H4 (cell line): ENCODE measurements at places on chromosomes 2 and 18. TPM values are rescaled to one million over a fixed set of nuclear protein-coding genes. Genes with fewer than 3 reads are reported as not detected.

GRCh38 chr18:74796841-74797576, 199.3 kb downstream of the ZNF407 start:
- no peak for DNase-seq

GRCh38 chr18:39524370-39524769, 1958.8 kb upstream of the CELF4 start:
- DNase-seq = no peak

- no peak for DNase-seq
Measured at GRCh38 chr2:47724221-47724981, 58.5 kb upstream of the MSH6 start.

DNA sequence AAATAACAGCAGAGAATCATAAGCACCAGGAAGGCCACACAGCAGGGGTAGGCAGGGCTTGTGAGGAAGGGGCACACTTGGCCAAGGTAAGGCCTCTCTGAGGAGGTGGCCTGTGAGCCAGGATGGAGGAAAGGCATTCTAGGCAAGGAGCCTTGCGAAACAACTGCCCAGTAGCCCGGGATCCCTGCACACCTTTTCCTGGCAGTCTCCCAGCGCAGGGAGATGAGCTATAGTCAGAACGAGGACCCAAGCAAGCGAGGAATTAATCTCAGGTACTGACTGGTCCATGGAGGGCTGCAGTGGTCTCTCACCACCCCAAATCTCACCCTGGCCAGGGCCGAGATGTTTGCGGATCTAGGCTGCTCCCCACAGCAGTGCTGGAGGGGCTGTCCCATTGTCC, 64.9 kb upstream of the STPG4 start:
- DNase-seq = no peak

DNA sequence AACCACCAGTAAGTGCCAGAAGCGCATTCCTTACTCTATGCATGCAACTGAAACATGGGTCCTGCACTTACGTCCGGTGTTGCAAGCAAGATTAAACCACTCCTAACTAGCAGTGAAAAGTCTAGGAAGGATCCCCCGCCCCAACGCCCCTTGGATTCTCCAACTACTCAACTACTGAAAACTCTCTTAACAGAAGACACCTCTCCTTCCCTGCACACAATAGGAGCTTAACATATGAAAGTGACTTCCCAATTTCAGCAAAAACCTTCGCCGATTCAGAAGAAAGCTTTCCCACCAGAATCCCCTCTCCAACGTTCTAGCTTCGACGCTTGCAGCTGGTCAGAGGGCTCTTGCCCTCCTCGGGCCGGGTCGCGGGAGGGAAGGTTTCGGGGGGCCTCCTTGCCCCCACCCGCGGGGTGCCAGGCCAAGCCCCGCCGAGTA, 578 bp downstream of the IWS1 start:
- DNase-seq = no peak

GRCh38 chr18:62434798-62435197, 88.0 kb upstream of the ZCCHC2 start:
- no peak for DNase-seq

DNA sequence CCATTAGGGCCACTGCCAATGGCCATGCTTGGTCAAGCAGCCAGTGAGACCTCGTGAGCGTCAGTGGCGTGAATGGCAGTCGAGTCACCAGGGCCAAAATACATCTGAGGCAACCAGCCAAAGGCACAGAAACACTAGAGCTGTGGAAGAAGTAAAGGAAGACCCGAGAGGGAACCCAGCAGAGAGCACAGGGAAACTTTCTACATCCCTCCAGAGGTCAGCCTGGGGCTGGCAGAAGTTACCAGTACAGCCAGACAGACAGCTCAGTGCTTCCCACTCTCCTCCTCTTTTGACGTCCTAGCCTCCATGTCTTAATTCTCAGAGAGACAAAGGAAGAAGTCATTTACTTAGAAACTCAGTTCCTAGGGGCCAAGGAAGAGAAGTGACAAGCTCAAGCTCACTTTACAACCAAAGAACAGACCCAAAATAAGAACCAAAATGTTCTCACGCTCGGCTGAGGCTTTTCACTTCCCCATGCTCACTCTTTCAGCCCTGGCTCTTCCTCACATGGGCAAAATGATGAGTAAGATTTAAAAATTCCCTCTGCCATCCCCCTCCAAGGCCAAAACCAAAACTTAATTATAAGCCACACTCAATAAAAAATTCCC, 8.7 kb downstream of the CYRIA start:
- no peak for DNase-seq

GRCh38 chr18:76496194-76496890, 1.3 kb upstream of the ZNF516 start:
- DNase-seq = no peak

- no peak for DNase-seq
Measured at GRCh38 chr2:216351172-216351925, 20.9 kb downstream of the MARCHF4 start.

DNA sequence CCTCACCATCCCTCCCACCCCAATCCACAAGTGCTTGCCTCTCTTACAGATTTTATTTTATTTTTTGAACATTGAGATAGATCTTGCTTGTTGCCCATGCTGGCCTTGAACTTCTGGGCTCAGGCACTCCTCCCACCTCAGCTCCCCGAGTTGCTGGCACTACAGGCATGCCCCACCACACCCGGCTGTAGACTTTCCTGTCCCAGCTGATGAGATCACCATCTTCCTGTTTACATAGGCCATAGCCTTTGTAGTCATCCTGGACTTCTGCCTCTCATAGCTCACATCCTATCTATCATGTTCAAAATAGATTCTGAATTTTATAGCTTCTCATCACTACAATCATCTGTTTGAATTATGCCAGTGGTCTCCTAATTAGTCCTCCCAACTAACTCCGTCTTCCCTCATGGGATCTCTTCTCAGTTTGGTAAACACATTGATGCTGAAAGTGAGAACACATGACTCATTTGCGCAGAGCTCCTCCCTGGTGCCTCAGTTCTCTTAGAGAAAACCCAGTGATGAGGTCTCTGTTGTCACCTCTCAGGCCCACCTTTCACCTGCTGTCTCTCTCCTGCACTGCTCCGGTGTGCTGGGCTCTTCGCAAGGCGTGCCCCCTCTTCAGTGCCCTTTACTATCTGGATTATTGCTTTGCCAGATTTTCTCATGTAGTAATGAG, 243.0 kb downstream of the ZNF407 start:
- DNase-seq = peak; percentile 66

- no peak for DNase-seq
Measured at GRCh38 chr18:31197676-31198075, 35.0 kb upstream of the DSC1 start.

DNA sequence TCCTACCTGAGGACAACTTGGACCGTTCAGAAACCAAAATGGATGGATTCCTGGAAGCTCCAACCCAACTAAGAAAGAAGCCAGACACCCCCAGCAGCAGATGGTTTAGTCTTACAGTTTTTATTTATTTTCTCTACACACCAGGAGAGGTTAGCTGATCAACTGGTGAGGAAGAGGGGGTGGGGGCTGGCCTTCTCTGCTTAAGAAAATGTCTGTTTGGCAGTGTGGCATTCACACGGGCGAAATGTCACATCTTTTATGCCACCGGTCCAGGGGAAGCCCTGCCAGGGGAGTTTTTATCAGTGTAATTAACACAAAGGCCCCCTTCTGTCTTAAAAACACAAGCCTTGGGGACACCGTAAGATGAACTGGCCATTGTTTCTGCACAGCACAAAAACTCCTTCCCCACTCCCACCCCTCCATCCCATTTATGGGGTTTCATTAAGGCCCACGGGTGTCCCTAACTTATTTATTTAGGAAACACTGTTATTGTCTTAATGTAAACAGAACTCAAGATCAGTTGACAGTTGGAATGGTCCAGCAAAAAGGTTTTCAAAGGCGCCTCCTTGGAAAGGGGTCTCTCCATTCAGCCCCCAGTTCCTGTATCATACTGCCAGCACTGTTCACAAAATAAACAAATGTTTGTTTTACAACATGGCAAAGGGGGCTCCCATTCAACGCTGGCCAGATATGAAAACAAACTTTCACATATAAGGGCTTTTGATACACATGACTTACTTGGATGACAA, 217.0 kb downstream of the C1D start:
- DNase-seq = peak; percentile 34

DNA sequence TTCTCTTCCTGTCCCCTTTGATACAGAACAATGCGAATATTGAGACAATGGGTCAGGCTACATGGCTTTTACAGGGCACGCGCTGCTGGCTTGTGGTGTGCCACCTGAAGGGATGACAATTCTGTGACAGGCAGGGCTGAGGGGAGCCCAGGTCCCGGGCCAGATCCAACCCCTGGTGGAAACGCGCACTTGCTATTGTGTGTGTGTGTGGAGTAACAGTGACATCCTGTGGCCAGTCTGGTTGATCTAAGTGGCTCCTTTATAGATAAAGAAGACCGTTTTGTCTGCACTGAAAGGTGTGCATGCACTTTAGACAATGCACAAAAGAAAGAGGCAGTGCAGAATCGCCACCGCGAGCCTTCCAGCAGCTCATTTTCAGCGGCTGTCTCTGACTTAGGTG, 273.6 kb downstream of the HRH4 start:
- DNase-seq = peak; percentile 22

GRCh38 chr2:62408241-62408677, 97.7 kb downstream of the TMEM17 start:
- no peak for DNase-seq

GRCh38 chr18:3281456-3282400, 19.8 kb downstream of the MYL12B start:
- DNase-seq = peak; percentile 76

DNA sequence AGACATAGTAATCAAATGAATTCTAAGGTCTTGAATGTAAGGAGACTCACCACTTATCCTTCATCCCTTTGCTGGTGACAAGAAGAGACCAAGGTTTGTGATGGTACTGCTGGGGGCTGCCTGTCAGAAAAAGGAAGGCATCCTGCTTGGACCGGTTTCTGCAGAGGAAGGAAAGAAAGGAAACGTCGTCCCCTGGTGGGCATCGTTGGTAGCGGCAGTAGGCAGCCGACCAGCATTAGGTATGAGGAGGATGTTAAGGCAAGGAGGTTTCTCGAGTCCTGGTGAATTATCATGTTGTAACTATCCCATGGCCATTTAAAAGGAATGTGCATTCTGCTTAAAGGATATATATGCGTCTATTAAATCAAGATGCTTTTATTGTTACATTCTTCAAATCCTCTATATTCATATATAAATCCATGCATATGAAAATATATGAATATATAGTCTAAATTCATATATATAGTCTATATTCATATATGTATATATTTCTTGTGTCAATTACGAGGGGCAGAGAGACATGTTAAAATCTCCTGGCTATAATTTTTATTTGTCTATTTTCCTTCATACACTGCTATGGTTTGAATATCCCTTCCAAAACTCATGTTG, 94.4 kb upstream of the TGFA start:
- DNase-seq = peak; percentile 65

GRCh38 chr2:4792126-4792525, 900.1 kb upstream of the SOX11 start:
- DNase-seq = no peak

GRCh38 chr2:127465258-127465657, 47.0 kb downstream of the PROC start:
- no peak for DNase-seq

DNA sequence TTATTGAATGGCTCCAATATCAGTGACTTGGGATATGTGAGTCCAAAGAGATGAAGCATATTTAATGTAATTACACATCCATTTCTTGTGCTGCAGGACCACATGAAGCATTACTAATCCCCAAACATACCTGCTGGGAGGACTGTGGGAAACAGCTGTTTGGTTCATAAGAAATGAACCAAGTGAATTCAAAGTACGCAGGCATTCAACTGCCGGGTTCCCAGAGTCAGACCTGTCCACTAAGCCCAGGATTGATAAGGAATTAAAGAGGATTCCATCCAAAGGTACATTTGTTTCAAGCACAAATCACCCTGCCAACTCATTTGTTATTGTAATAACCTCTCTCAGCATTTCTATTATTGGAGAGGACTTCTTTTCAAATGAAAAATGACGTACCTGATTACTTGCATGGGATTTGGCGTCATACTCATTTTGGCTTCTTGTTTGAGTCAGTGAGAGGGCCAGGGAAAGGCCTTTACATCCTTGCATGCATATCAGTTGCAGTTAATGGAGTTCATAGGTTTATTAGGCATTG, 230.7 kb downstream of the TXNL1 start:
- no peak for DNase-seq

- peak; percentile 19 for DNase-seq
Measured at GRCh38 chr18:10752382-10752781, 226.6 kb downstream of the NAPG start.

DNA sequence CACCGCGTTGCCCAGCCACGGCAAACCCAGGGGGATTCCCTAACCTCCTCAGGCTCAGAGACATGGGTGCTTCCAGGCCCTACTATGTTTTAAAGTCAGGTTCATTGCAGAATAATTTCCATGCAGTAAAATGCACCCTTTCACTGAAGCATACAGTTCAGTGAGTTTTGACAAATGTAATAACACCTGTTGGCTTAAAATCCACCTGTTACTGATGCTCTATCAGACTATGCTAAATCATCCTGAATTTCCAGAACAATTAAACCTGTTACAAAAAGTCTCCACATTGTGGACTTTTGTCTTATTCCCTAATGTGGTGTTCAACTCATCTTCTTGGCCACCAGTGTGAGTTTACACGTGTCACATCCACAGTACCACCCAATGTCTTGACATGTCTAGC, 147.0 kb upstream of the ACAA2 start:
- no peak for DNase-seq

GRCh38 chr2:148903294-148903693, 28.3 kb downstream of the KIF5C start:
- DNase-seq = no peak

- DNase-seq = peak; percentile 11
Measured at GRCh38 chr2:38830526-38831159, 45.1 kb downstream of the DHX57 start.

DNA sequence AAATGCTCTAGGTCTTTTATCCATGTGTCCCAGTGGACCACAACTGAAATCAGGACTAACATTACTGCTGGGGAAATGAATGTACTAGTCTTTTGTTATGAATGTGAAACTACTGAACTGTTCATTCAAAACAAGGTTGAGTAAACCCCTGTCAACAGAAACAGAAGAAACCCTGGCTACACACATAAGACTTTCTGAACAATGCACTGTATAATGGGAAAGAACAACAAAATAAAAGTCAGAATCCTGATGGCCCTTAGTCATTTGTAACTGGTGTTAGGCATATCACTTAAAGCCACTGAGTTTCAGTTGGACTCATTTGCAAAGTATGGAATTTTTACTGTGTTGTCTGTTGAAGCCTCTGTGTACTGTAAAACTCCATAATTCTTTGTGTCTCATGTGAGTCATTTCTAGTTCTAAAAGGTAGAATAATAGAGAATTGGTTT, 77.0 kb upstream of the UBXN4 start:
- DNase-seq = no peak

The CFAP65 gene
- 0.10 TPM in 1 of 2 replicates, not detected in the other for total RNA-seq

The MOGAT1 gene
- total RNA-seq = not detected in 2 replicates

The GREB1 gene
- total RNA-seq = 4.2 and 6.6 TPM in 2 replicates

The AMER3 gene
- not detected in 2 replicates for total RNA-seq

The REG3G gene
- total RNA-seq = not detected in 2 replicates

The TFCP2L1 gene
- total RNA-seq = 0.06 TPM in 1 of 2 replicates, not detected in the other

The TTLL4 gene
- total RNA-seq = 17.0 and 19.5 TPM in 2 replicates

The REG1B gene
- not detected in 2 replicates for total RNA-seq

The SP140 gene
- total RNA-seq = 0.25 TPM in 1 of 2 replicates, not detected in the other

The ALPI gene
- not detected in 2 replicates for total RNA-seq

The GPR75 gene
- total RNA-seq = 1.1 and 1.4 TPM in 2 replicates

The ALPG gene
- not detected in 2 replicates for total RNA-seq
